ENCODE measurements at places on chromosomes 2 and 18.

DNA sequence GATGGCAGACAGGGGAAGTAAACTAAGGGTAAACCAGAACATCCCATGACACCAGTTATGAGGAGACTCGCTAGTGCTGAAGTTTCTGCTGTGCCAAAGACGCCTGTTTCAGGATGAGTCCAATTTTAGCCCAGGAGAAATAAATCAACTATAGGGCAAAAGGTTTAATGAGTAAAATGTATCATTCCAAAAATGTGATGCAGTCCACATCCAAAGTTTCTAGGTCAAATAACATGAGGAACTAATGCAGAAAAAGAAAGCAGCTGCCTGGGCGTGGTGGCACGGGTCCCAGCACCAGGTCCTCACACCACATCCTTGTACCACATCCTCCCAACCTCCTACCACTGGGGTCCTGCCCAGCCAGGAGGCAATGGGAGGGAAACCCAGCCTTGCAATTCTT, 126.9 kb upstream of the CTAGE1 start:
- DNase-seq = no peak

DNA sequence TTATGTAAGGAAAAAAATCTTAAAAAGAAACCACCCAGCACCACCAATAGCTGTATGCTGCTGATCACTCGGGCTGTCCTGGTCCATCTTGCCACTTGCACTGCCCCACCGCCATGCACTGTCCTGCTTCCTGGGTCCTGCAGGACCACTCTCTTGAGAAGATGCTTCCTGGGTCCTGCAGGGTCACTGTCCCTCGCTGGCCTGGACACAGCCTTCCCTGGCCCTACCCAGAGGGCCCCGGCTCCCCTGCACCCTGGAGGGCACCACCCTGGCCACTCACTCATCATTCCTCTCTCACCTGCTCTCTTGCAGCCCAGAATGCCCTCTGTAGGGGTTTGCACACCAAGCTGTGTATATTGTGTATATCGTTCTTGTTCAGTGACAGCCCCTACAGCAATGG, 2.4 kb upstream of the OTOS start:
- no peak for DNase-seq

DNA sequence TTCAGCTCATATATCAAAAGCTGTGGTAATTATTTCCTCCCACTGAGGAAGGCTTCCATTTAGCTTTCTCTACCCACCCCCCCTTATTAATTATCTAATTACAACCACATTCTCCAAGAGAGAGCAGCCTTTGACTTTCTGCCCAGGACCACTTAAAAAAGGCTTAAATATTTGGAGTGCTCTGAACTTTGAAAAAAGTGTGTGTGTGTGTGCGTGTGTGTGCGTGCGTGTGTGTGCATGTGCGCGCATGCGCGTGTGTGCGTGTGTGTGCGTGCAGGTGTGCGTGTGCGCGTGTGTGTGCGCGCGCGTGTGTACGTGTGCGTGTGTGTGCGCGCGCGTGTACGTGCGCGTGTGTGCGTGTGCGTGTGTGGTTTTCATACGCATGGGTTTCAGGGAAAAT, 57.8 kb downstream of the TWIST2 start:
- DNase-seq = no peak

DNA sequence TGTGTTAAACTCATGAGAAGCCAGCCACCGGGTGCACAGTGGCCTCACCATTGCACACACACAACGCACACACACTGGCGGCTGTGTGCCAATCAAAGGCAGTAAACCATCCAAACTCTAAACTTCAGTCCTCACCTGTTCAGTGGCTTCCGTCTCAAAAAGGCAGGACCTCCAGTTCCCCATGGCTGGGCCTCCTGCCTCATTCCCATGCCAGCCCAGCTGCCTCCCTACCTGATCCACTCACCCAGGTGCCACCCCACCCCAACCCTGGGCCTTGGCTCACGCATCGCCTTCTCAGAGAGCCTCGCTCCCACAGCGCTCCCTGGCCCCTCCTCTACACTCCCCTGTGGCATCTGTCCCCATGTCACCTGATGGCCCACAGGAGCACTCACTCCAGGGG, 190.9 kb downstream of the EIPR1 start:
- DNase-seq = no peak

DNA sequence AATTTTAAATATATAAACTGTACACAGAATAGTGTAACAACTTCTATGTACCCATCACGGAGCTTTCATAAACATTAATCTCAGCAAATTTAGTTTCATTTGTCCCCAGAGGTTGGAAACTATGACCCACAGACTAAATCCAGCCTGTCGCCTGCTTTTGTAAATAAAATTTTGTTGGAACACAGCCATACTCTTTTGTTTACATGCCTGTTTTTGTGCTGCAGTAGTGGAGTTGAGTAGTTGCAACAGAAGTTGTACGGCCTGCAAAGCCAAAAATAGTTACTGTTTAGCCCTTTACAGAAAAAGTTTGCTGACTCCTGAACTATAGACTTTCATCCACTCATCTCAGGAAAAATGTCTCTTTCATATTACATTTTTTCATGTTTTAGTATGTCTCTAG, 39.8 kb downstream of the RBM45 start:
- DNase-seq = no peak
